ENCODE measurements at places on chromosomes 7 and 10.

GRCh38 chr10:4006051-4006450 lies 221.0 kb upstream of the KLF6 start:
- DNase-seq, result no peak

DNA sequence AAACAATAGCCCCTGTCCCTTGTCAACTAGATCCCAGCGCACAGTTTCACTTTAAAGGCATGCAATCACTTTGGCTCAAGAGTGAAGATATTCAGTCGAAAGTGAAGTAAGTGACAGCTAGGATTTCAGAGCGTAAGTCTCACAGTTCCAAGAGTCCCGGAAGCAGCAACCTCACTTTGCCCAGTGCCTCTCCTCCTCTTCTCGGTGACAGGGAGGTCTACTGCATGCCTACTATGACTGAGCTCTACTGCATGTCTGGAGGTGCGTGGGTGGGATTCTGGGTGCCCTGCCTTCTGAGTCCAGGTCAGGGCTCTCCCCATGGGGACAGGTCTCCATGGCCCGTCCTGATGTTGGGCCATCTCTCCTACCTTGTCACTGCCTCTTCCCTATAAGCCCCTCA lies 17.0 kb downstream of the PRKCQ start:
- DNase-seq, result no peak

GRCh38 chr10:113384181-113384580 lies 168.7 kb upstream of the HABP2 start:
- no peak for DNase-seq

GRCh38 chr7:129161524-129162225 lies 17.2 kb downstream of the TSPAN33 start:
- no peak for DNase-seq

DNA sequence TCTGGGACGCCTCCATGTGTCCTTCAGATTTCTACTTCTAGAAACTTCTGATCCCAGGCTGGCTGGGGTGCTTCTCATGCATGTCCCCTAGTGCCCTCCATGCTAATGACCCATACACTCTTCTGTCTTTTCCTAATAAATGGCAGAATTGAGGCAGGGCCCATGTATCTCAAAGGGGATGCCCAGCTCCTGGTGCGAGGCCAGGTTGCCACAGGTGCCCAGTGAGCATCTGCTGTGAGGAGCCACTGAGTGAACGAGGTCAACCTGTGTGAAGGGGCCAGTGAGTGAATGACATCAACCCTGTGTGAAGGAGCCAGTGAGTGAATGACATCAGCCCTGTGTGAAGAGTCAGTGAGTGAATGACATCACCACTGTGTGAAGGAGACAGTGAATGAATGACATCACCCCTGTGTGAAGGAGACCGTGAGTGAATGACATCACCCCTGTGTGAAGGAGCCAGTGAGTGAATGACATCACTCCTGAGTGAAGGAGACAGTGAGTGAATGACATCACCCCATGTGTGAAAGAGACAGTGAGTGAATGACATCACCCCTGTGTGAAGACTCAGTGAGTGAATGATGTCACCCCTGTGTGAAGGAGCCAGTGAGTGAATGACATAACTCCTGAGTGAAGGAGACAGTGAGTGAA lies 478.9 kb downstream of the PTPRN2 start:
- DNase-seq, result no peak

DNA sequence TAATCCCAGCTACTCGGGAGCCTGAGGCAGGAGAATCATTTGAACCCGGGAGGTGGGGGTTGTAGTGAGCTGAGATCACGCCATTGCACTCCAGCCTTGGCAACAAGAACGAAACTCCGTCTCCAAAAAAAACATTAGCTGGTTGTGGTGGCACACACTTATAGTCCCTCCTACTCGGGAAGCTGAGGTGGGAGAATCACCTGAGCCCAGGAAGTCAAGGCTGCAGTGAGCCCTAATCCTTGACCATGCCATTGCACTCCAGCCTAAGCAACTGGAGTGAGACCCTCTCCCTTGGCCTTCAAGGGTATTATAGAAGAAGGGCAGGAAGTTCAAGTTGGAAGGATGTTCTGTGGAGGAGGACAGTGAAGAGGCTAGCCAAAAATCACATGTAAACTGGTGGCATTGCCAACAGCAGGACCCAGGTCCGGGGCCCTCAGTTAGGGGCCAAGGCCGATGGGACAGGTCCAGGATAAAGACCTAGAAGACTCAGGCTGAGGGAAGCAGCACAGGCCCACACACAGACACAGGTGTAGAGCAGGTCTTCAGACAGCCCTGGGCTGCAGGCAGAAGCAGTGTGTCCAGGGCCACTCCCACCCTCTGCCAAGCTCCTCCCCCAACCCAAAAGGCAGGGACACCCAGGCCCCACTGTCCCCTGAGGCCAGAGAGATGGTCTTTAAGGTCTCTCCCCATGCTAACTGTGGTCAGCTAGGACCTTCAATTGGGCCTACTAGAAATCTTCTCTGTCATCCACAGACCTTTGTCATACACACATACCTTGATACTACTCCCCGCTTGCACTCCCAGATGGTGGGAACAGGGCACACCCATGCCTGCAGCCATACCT lies 8.4 kb upstream of the SAMD8 start:
- DNase-seq, result no peak

DNA sequence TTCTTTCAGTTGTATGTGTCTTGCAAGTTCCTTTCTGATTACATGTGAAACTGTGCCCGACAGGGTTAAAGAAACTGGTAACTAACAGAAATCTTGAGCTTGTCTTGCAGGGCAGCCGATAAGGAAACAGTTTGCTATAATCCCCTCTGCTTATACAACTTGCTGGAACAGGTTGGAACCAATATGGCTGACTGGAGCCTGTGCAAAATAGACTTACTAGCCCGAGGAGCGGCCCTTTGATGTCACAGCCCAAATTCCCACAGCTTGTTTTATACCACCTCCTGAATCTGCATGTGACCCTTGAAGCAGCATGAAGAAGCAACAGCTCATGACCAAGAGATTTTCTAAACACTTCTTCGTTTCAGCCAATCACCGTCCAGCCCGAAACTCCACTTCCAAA lies 3.3 kb upstream of the YKT6 start:
- no peak for DNase-seq

Measured in epithelial cell of esophagus (primary cell).